ENCODE measurements at places on chromosomes 7 and 10.

- DNase-seq = no peak
Observed at GRCh38 chr10:3834404-3834803, 49.4 kb upstream of the KLF6 start.

- DNase-seq = no peak
Observed at GRCh38 chr7:99390941-99391602, 16.5 kb downstream of the ARPC1B start.

DNA sequence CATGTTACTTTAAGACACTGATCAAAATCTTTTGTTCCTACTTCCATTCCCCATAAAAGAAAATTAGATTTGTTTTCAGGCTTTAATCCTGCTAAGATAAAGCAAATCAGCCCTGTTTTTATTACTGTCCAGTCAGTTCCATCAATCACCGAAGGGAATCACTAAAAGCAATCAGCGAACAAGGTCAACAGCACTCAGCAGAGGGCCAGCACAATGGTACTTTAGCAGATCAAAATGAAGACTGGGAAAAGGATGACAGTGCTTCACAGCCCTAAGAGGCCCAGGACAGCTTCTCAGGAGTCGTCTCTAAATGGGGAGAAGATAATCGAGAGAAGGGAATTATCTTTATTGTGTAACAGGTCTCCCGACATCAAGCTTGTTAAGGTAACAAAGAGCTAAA, 32.7 kb downstream of the SEM1 start:
- no peak for DNase-seq

- DNase-seq = no peak
Observed at GRCh38 chr7:140885735-140886334, 38.9 kb downstream of the BRAF start.
